Vagina (tissue), 2 donors: ENCODE measurements at places on chromosomes 1 and 21. TPM values are rescaled to one million over a fixed set of nuclear protein-coding genes. Genes with fewer than 3 reads are reported as not detected.

Gene ZSWIM5
- 2.7 TPM for total RNA-seq

Gene PGLYRP3
- total RNA-seq: 28.7 TPM

Gene SLC9C2
- total RNA-seq: not detected

Gene KPRP
- total RNA-seq: 1.2 TPM

Gene PLEKHN1
- total RNA-seq: 15.2 TPM

Gene CDCA8
- 2.2 TPM for total RNA-seq

Gene AVPR1B
- not detected for total RNA-seq

Gene GNG12
- 71.5 TPM for total RNA-seq

Gene RAB3B
- total RNA-seq: 2.0 TPM

DNA sequence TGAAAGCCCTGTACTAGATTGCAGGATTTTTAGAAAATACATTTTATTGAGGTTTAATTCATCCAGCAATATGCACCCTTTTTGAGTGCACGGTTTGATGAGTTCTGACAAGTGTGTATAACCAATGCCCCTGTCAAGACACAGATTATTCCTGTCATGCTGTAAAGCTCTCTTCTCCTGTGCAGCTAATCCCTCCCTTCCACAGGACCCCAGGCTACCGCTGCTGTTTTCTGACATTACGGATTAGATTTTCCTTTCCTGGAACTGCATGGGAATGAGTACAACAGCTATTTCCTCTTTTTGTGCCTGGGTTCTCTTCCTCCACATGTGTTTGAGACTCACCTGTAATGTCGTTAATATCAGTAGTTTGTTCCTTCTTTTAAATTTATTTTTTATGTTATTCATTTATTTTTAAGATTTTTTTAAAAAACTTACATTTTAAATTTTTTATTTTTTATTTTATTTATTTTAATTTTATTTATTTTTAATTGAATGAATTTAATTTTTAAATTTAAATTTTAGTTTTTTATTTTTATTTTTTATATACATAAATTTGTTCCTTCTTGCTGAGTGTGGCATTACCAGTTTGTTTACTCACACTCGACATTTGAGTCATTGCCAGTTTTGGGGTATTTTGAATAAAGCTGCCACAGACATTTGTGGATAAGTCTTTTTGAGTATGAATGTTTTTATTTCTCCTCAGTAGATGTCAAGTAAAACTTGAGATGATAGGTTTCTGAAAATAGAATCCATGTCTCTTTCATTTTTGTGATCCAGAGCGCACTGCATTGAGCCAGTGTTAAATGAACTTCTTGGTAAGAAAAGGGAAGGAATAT, 79.0 kb upstream of the B3GALT5 start:
- H3K36me3 ChIP-seq: no peaks in the 10 kb centered on the region
- peaks cover 1% of the 10 kb centered on the region for H3K4me1 ChIP-seq
- H3K27me3 ChIP-seq: no peaks in the 10 kb centered on the region
- no peak overlapping the region for H3K4me3 ChIP-seq
- H3K27ac ChIP-seq: no peak overlapping the region

GRCh38 chr1:173360487-173361063, 116.6 kb upstream of the PRDX6 start:
- no peak overlapping the region for H3K4me3 ChIP-seq
- no peaks in the 10 kb centered on the region for H3K27me3 ChIP-seq
- no peaks in the 10 kb centered on the region for H3K36me3 ChIP-seq
- H3K4me1 ChIP-seq: no peaks in the 10 kb centered on the region
- peak; percentile 56 for DNase-seq
- H3K27ac ChIP-seq: no peak overlapping the region

- peaks cover 8% of the 10 kb centered on the region for H3K36me3 ChIP-seq
- peaks cover 31% of the 10 kb centered on the region for H3K4me1 ChIP-seq
- no peaks in the 10 kb centered on the region for H3K27me3 ChIP-seq
- peak overlapping the region; percentile 60 for H3K27ac ChIP-seq
- H3K4me3 ChIP-seq: no peak overlapping the region
Measured at GRCh38 chr1:161187311-161187710, 10.0 kb upstream of the B4GALT3 start.

GRCh38 chr1:114676115-114676514, 6.3 kb upstream of the DENND2C start:
- H3K27ac ChIP-seq: no peak overlapping the region
- no peaks in the 10 kb centered on the region for H3K27me3 ChIP-seq
- H3K4me1 ChIP-seq: peaks cover 2% of the 10 kb centered on the region
- no peaks in the 10 kb centered on the region for H3K36me3 ChIP-seq

- no peaks in the 10 kb centered on the region for H3K36me3 ChIP-seq
- no peak overlapping the region for H3K4me3 ChIP-seq
- no peaks in the 10 kb centered on the region for H3K27me3 ChIP-seq
- DNase-seq: no peak
- no peak overlapping the region for H3K27ac ChIP-seq
Measured at GRCh38 chr1:167541003-167541402, 12.6 kb downstream of the CREG1 start.

GRCh38 chr1:31796707-31797106, 19.1 kb downstream of the SPOCD1 start:
- no peak overlapping the region for H3K27ac ChIP-seq
- H3K27me3 ChIP-seq: no peaks in the 10 kb centered on the region
- no peak for DNase-seq
- H3K4me3 ChIP-seq: no peak overlapping the region

DNA sequence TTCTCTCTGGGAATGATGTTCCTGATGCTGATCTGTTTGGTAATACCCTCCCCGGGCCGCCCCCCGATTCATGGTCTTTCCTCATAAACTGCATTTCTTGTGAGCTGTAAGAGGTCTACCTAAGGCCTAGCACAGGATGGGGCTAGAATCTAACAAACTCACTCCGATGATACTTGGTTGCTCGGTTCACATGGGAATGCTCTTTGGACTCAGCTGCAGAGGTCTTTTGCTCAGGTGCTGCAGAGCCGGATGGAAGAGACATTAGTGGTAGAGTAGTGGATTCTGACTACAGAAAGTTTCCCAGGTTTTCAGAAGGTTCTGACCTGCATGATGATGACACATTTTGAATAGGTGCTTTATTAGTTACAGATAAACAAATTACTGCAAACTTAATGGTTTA, 8.3 kb upstream of the TMEM269 start:
- DNase-seq: no peak
- H3K4me3 ChIP-seq: no peak overlapping the region
- H3K27ac ChIP-seq: no peak overlapping the region
- no peaks in the 10 kb centered on the region for H3K27me3 ChIP-seq
- H3K4me1 ChIP-seq: no peaks in the 10 kb centered on the region

DNA sequence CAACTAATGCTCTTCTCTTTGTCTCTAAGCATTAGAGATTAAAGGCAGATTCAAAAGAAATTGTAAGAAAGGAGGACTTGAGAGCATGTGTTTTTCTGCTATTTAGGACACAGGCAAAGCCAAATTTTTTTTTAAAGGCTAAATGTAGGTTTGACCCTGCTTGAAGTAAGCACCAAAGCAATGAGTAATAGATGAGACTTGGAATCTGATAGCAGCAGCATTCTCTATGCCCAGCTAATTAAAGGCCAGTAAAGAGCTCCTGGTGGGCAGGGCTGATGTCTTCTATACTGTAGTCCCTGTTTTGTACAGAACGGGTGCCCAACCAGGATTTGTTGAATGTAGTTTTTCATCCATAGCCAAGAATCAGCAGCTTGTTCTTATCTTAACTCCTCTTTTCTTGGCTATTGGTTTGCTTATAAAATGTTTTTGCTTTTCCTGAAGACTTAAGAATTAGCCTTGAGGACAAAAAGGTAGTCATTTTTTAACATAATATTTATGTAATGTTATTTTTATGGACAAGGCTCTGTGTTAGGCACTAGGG, 179.6 kb downstream of the LMO4 start:
- no peaks in the 10 kb centered on the region for H3K36me3 ChIP-seq
- no peak overlapping the region for H3K27ac ChIP-seq
- no peak for DNase-seq
- H3K4me3 ChIP-seq: no peak overlapping the region
- H3K27me3 ChIP-seq: no peaks in the 10 kb centered on the region

- H3K4me3 ChIP-seq: no peak overlapping the region
- H3K27ac ChIP-seq: no peak overlapping the region
- DNase-seq: no peak
- peaks cover 6% of the 10 kb centered on the region for H3K4me1 ChIP-seq
Measured at GRCh38 chr21:15128267-15128666, 63.5 kb upstream of the NRIP1 start.

GRCh38 chr21:38114717-38115333, 142.0 kb upstream of the KCNJ15 start:
- no peak for DNase-seq
- H3K27me3 ChIP-seq: no peaks in the 10 kb centered on the region
- H3K4me1 ChIP-seq: no peaks in the 10 kb centered on the region
- no peaks in the 10 kb centered on the region for H3K36me3 ChIP-seq
- no peak overlapping the region for H3K4me3 ChIP-seq

- no peak overlapping the region for H3K4me3 ChIP-seq
- H3K27ac ChIP-seq: no peak overlapping the region
Measured at GRCh38 chr1:7497107-7497637, 273.9 kb upstream of the VAMP3 start.

DNA sequence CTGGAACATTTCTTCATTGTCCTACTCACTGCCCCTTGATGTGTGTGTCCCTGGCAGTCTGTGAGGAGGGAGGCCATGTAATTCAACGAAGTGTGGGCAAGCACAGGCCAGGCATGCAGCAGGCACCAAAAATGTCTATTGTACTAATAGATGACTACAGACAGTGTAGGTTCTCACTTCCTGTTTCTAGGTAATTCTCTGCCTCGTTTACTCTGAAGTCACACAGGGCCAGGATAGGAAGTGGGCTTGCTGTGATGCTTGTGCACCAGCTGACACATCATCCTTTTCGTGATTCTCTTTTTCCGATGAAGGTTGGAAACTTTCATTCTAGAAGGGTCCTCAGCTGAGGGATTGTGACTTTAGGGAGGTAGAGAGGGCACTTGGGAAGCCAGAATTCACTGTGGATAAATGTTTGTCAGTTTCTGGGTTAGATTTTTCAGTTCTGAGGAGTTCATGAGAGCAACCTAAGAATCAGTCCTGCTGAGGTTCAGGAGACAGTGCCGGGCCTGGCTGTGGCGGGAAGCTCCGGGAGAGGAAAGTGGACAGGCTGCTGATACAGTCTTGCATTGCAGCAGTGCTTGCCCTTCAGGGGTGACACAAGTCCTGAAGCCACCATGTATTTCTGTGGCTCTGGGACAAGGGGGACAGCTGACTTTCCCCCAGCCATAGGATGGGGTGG, 4.3 kb upstream of the CSF1 start:
- H3K27ac ChIP-seq: no peak overlapping the region
- no peak for DNase-seq
- peaks cover 9% of the 10 kb centered on the region for H3K4me1 ChIP-seq
- H3K4me3 ChIP-seq: no peak overlapping the region
- H3K27me3 ChIP-seq: no peaks in the 10 kb centered on the region

DNA sequence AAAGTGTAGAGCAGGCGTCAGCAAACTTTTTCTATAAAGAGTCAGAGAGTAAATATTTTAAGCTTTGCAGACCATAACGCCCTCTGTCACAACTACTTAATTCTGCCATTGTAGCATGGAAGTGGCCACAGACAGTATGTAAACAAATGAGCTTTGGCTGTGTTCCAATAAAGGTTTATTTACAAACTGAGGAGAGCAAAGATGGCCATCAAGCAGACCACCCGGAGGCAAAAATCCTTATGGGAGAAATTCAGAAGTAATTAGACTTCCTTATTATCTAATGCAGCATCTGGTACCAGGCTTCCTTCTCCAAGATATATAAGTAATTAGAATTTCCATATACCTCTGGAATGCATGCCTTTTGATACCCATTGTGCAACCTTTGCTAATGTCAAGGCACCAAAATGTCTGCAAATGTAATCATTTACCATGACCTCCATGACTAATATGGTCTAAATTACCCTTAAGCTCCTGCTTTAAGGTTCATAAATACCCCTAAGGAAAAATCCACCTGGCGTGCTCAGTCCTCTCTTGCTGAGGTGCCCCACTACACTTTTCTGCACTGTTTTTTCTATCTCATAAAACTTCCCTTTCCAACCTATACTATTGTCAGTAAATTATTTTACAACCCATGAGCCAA, 377.8 kb downstream of the MATN1 start:
- H3K36me3 ChIP-seq: no peaks in the 10 kb centered on the region
- peak; percentile 0 for DNase-seq
- H3K27ac ChIP-seq: no peak overlapping the region
- no peaks in the 10 kb centered on the region for H3K4me1 ChIP-seq
- no peaks in the 10 kb centered on the region for H3K27me3 ChIP-seq

DNA sequence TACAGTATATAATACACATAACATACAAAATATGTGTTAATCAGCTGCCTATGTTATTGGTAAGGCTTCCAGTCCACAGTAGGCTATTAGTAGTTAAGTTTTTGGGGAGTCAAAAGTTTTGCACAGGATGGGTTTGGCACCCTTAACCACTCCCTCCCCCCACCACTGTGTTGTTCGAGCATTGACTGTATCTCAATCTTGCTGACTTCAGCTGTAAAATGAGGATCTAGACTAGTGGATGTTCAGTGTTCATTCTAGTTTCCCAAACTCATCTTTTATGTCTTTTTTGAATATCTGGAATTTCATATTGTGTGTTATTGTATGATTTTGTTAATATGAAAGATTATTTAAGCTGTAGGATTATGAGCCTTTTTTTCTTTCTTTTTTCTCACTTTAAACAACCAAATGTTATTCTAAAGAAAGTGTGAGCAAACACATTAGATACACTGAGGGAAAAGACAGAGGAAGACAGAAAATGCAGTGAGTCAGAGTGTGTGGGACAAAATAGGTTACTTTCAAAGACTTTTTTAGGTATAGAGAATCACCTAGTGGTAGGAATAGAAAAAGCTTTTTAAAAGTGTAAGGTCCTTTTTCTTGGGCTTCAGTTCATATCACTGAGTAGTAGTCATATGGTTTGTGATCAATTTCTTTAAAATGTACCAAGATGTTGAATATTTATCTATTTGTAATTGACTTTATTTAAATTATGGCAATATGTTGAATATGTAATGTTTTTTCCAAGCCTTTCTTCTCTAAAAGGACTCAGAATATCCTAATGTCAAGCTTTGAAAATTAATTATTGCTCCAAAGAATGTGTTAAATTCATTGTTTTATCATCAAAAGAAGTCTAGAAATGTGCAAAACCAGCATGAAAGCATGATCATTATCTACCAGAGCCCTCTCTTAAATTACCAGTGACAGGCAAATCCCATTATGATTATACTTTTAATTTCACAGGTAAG, 17.9 kb upstream of the CENPF start:
- H3K4me3 ChIP-seq: no peak overlapping the region
- no peak overlapping the region for H3K27ac ChIP-seq
- DNase-seq: no peak
- H3K4me1 ChIP-seq: peaks cover 17% of the 10 kb centered on the region

DNA sequence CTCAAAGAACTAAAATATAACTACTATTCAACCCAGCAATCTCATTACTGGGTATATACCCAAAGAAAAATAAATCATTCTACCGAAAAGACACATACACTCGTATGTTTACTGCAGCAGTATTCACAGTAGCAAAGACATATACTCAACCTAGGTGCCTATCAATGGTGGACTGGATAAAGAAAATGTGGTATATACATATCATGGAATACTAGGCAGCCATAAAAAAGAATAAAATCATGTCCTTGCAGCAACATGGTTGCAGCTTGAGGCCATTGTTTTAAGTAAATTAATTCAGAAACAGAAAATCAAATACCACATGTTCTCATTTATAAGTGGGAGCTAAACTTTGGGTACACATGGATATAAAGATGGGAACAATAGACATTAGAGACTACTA, 266.2 kb upstream of the POU3F1 start:
- no peaks in the 10 kb centered on the region for H3K36me3 ChIP-seq
- H3K4me1 ChIP-seq: no peaks in the 10 kb centered on the region
- no peak for DNase-seq
- H3K4me3 ChIP-seq: no peak overlapping the region

- H3K27me3 ChIP-seq: no peaks in the 10 kb centered on the region
- no peaks in the 10 kb centered on the region for H3K36me3 ChIP-seq
- no peaks in the 10 kb centered on the region for H3K4me1 ChIP-seq
- DNase-seq: no peak
Measured at GRCh38 chr1:108208724-108209446, 8.7 kb upstream of the SLC25A24 start.
